Esophagus mucosa (tissue), 1 donor: ENCODE measurements at places on chromosomes 7 and 10. TPM values are rescaled to one million over a fixed set of nuclear protein-coding genes. Genes with fewer than 3 reads are reported as not detected.

PLPP4 gene
- not detected for total RNA-seq

GRCh38 chr10:2933519-2933918, 133.8 kb upstream of the PFKP start:
- ATAC-seq, result no peak

GRCh38 chr7:40015790-40016296, 65.8 kb downstream of the CDK13 start:
- no peak for ATAC-seq

EPHA1 gene
- 79.0 TPM for total RNA-seq

DNA sequence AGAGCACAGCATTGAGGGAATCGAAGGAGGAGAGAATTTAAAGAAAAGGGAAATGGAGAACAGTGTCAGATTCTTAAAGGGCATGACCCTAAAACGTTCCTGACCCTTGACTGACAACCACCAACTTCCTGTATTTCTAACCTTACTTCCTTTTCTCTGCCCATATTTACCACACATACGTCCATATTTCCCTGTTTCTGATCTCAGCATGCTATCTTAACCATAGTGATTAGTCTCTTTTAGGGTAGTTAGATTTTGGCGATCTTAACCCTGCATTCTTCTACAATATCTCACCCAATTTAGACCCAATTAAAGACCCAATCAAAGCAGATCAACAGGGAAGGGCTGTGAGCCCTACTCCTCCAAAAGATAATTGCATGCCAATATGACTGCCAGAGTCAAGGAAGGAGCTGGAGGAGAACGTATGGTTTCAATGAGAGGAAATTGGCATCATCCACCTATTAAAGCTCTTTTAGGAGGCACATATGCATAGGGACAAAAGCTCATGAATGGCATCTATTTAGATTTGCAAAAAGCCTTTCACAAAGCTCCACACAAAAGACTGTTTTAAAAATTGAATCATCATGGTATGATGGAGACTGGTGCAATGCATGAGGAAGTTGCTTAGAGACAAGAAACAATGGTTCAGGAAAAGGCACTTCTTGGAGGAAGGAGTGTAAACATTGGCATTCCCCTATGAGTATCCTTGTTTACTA, 49.0 kb upstream of the ARHGAP12 start:
- peak; percentile 77 for ATAC-seq

DNA sequence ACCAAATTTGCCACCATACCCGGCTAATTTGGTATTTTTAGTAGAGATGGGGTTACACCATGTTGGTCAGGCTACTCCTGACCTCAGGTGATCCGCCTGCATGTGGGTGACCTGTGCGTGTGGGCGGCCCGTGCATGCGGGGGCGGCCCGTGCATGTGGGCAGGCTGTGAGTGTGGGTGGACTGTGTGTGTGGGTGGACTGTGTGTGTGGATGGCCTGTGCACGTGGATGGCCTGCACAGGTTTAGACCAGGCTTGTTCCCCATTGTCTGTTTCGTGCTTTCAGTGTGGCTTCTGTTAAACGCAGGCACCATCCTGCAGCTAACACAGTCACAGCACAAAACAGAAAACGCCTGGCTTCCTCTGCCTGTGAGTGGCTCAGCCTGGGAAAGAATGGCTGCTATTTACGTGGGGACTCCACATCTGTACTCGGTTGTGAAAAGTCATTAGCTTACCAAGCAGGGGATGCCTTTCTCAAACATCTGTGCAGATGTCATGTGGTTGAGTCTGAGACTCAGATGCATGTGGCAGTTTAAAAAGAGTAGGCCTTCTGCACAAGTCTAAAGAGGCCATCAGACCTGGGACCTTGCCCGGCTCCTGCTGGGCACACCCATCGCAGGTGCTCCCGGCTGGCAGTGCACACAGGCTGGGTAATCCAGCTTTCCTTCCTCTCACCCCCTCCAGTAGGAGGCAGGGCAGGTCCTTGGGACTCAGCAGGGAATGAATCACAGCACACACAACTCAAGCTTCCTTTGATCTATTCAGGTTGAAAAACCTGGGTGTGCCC, 91.6 kb downstream of the COBL start:
- ATAC-seq, result peak; percentile 98

MYL10 gene
- total RNA-seq, result not detected

RP9 gene
- 4.8 TPM for total RNA-seq

ZNF853 gene
- total RNA-seq, result 0.24 TPM

GRCh38 chr10:129046065-129046681, 420.9 kb upstream of the MGMT start:
- ATAC-seq, result no peak

GRCh38 chr7:121872831-121873288, at the start of gene PTPRZ1:
Gene PTPRZ1 (plus strand): TSS chr7:121873161. CDS start chr7:121873500, 339 bp downstream.
- peak; percentile 78 for ATAC-seq
